ENCODE measurements at places on chromosomes 12 and 14. TPM values are rescaled to one million over a fixed set of nuclear protein-coding genes. Genes with fewer than 3 reads are reported as not detected.

- H3K27me3 ChIP-seq: no peaks in the 10 kb centered on the region
- DNase-seq: no peak
- peak overlapping the region; percentile 78 for H3K27ac ChIP-seq
- H3K4me3 ChIP-seq: peak overlapping the region; percentile 49
- peaks cover 58% of the 10 kb centered on the region for H3K4me1 ChIP-seq
Observed at GRCh38 chr14:54435500-54435981, 5.6 kb downstream of the CNIH1 start.

- H3K36me3 ChIP-seq: no peaks in the 10 kb centered on the region
- no peak overlapping the region for H3K4me3 ChIP-seq
- H3K4me1 ChIP-seq: peaks cover 36% of the 10 kb centered on the region
Observed at GRCh38 chr14:20657216-20658211, 16.0 kb upstream of the OR6S1 start.

GRCh38 chr14:25111061-25111601 is 61.2 kb upstream of the STXBP6 start:
- no peak overlapping the region for H3K4me3 ChIP-seq
- H3K27me3 ChIP-seq: peaks cover 4% of the 10 kb centered on the region
- H3K36me3 ChIP-seq: no peaks in the 10 kb centered on the region
- no peaks in the 10 kb centered on the region for H3K4me1 ChIP-seq

DNA sequence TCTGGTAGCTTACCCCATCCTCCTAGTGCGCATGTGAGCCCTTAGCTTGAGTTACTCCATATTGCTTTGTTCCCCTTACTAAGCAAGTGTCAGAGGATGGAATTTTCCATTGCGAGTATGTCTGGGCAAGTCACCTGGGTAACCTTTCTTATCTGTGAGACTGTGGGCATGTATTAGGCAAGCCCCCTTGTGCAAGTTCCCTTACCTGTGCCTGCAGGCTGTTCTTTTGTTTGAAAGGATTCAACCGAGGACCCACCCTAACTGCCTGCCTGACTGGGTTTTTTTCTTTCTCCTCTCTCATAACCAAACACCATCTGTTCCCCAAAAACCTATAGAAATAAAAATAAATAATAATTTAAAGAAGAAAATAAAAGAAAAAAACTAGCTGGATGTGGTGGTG is 22.3 kb upstream of the PPP2R5E start:
- H3K27ac ChIP-seq: no peak overlapping the region
- no peaks in the 10 kb centered on the region for H3K4me1 ChIP-seq
- DNase-seq: no peak
- H3K27me3 ChIP-seq: peaks cover 29% of the 10 kb centered on the region

DNA sequence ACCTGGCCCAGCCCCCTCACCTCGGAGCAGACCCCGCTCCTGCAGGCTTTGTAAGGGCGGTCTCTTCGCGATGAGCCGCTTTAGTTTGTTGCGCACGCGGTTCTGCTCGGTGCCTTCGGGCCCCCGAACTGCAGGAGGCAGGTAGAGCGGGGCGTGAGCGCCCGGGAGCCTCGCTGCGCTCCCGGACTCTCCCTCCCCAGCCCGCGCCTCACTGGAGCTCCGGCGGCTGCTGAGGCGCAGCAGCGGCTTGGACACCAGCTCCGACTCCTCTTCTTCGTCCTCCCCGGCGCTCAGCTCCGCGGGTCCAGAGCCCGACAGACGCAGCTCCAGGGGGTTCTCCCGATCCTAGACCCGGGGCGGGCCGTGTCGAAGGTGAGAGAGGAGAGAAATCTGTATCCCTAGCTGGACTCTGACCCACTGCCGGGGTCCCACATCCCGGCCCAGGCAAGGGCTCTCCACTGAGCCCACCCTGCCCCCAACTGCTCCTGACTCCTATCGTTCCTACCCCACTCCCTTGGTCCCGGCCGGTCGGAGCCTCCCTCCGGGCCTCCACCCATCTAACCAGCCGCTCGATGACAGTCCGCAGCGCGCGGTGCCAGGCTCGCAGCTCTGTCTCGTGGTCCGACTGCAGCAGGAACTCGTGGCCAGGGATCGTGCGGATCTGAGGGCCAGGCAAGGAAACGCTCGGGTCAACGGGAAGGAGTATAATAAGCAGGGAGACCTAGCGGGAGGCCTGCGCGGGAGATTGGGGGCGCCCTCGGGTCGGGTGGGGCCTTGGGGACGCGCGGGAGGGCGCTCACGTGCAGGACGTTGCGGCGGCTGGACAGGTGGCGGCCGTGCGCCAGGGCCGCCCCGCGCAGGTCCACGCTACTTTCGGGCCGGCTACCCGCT is 4.2 kb downstream of the ARHGAP9 start:
- H3K4me3 ChIP-seq: peak overlapping the region; percentile 89
- H3K27ac ChIP-seq: peak overlapping the region; percentile 54
- peaks cover 55% of the 10 kb centered on the region for H3K4me1 ChIP-seq
- peaks cover 52% of the 10 kb centered on the region for H3K36me3 ChIP-seq
- H3K27me3 ChIP-seq: no peaks in the 10 kb centered on the region

GRCh38 chr14:24353559-24354481 is 14.0 kb upstream of the RIPK3 start:
- H3K27me3 ChIP-seq: peaks cover 55% of the 10 kb centered on the region
- H3K27ac ChIP-seq: no peak overlapping the region
- H3K36me3 ChIP-seq: no peaks in the 10 kb centered on the region
- H3K4me3 ChIP-seq: no peak overlapping the region
- no peaks in the 10 kb centered on the region for H3K4me1 ChIP-seq

DNA sequence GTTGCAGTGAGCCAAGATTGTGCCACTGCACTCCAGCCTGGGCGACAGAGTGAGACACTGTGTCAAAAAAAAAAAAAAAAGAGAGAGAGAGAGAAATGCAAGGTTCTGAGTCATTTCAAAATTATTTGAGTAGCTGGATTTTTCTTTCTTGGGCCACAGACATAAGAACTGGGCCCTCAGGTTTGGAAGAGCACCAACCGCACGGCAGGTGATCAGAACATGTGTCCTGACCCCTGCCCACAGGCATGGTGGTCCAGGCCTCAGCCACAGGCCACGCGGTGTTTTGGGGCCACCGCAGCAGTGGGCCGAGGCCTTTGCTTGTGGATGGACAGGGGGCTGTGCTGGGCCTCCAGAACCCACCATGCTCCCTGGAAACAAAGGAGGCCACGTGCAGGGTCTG is 126.7 kb downstream of the CALM1 start:
- no peak overlapping the region for H3K27ac ChIP-seq
- H3K4me1 ChIP-seq: no peaks in the 10 kb centered on the region
- H3K36me3 ChIP-seq: peaks cover 1% of the 10 kb centered on the region
- no peak overlapping the region for H3K4me3 ChIP-seq

- H3K4me3 ChIP-seq: no peak overlapping the region
- H3K36me3 ChIP-seq: no peaks in the 10 kb centered on the region
- no peak overlapping the region for H3K27ac ChIP-seq
- no peaks in the 10 kb centered on the region for H3K27me3 ChIP-seq
- H3K4me1 ChIP-seq: no peaks in the 10 kb centered on the region
Observed at GRCh38 chr14:85464135-85464895, 65.6 kb upstream of the FLRT2 start.

- no peaks in the 10 kb centered on the region for H3K36me3 ChIP-seq
- no peak for DNase-seq
- peaks cover 10% of the 10 kb centered on the region for H3K27me3 ChIP-seq
- no peaks in the 10 kb centered on the region for H3K4me1 ChIP-seq
Observed at GRCh38 chr14:51644217-51644933, 7.3 kb upstream of the FRMD6 start.

CACNA1C gene
- 0.26 TPM for total RNA-seq

SLC8A3 gene
- total RNA-seq: not detected

KRT71 gene
- not detected for total RNA-seq
